ENCODE measurements at places on chromosomes 6 and 20.

- DNase-seq, result no peak
These were observed 1.7 kb downstream of the RAB44 start for GRCh38 chr6:36699348-36699747.

DNA sequence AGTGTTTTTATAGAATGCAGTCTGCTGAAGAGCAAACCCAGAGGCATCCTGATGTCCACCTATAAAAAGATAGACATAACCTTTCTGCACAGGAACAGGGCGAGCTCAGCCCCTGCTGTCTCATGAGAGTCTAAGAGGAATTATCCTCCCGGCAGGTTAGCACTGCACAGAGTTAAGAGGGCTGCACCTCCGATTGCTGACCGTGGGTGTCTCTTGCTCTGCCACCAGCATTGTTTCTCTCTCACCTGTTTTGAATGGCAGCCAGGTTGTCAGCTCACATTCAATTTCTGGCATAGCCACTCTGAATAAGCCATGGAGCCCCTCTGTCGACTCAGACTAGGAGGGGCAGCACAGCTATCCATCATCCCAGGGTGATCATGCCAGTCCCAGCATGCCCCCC is 211.2 kb downstream of the PHACTR1 start:
- DNase-seq, result no peak

- DNase-seq, result no peak
These were observed 754.6 kb downstream of the KIF16B start for GRCh38 chr20:15818651-15819071.

DNA sequence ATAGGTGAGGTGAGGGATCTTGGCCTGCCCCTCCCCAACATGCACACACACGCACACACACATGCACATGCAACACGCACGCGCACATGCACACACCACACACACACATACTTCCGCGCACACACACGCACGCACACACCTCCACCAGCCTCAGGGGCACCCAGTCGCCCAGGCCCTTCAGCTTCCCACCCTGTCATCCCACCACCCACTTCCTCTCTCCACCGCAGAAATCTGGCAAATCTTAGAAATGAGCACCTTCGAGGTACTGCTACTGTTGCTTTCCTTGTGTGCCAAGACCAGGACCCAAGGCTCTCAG is 1.2 kb downstream of the SPDEF start:
- DNase-seq, result no peak

- DNase-seq, result no peak
These were observed 1.3 kb upstream of the RBBP8NL start for GRCh38 chr20:62428396-62429295.

DNA sequence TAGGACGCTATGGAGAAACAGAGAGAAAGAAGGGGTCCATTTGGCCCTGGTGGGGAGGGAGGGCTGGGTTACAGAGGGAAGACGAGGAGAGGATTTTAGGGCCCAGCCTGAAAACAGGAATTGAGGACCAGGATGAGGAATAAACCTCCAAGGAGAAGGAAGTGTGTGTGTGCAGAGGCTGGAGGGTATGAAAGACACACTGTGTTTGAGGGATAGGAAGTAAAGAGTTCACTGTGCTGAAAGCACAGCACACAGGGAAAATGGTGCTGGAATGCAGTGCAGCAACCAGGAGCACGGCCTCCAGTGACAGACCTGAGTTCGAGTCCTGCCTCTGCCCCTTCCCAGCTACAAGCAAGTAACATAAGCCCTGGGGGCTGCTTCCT is 7.8 kb downstream of the MBOAT1 start:
- DNase-seq, result no peak

DNA sequence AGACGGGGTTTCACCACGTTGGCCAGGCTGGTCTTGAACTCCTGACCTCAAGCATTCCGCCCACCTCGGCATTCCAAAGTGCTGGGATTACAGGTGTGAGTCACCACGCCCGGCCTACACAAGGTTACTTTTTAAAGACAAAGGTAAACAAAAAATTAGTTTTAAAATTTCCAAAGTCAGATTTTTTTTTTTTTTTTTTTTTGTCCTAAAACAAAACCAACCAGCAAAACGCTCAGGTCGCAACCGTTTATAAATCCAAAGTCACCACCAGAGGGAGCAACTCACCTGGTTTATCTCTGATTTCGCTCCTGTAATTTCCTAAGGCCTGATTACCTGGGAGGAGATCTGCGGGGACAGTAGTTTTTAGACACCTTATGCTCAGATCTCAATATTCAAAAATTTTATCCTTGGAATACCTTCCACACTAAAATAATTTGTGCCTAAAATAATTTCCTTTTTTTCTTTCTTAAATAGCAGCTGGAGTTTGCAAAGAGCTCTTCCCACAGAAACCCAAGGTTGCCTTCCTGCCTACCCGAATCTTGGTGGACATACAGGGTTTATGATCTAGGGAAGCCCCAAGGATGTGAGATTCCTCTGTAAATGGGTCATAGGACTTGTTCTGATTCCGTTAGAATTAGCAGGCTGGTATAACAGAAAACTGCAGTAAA is 19.8 kb upstream of the TREM1 start:
- DNase-seq, result peak; percentile 18

DNA sequence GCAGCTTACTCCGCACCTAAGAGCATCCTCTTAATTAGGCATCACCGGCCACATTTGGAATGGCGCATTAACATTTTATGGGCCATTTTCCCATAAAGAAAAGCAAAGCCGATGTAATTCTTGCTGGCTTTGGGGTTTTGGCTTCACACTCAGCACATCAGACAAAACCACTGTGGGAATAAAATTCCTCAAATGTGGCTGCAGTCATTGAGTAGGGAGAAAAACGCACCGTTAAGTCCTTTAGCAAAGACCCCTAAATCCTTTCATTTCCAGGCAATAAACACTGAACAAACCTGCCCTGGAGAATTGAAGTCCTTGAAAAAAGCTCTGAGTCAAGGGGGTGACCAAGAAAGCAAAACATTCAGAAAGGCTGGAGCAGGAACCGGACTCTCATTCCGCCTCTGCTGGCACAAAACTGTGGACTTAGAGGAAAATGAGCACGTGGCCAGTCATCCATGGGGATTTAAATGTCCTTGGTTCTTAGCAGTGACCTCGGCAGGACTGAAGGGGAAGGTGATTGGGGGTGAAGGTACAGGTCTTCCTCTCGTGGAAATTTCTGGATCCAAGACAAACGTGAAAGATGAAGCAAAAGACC is 102.9 kb downstream of the CDH4 start:
- no peak for DNase-seq

DNA sequence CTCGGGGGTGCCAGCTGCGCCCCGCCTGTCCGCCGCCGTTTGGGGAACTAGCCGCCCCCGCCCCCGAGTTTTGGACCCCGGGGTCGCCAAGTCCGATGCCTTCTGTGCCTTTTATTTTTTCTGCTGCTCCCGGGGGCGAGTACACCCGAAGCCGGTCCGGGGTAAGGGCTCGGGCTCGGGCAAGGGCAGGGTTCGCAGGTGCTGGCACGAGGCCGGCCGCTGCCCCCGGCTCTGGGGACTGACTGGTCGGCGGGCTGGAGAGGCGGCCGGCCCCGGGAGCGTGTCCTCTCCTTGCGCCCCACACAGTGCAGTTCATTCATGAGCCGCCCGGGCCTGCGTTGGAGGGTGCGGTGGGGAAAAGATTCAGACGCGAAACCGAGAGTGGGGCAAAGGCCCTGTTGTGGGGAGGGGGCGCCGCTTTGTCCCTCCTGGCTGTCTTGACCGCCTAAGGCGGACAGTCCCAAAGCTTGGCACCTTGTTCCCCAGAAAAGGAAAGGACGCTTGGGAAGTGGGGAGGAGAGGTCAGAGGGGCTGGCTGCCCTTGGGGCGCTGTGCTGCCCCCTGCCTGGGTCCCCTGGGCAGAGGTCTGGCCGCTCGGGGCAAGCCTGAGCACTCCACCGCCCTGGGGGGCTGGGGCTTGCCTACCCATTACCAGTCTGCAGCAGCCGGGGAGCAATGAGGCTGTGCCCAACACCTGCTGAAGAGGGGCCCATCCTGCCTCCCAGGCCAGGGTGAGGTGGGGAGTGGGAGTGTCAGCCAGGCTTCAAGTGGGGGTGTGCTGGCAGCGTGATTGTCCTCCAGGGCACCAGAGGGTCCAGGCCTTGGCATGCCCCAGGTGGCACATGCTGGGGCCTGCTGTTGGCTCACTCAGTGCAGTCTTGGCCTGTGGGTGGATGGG is 915 bp downstream of the TMEM63B start:
- no peak for DNase-seq

DNA sequence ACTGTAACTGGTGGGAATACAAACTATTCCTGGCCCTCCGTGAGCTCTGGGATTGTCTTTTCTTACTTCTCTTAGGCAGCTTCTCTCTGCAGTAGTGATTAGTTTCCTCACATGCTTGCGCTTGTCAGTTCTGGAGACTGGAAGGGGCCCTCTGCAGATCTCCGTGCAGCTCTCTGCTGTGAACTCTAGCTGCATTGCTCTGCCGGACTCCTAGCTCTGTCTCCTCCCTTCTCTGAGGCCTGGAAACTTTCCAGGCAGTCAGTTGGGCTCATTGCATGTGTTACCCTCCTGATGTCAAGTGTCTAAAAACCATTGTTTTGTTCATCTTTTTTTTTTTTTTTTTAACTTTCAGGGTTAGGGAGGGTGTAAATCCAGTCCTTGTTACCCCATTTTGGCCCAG is 102.3 kb downstream of the CTNNBL1 start:
- DNase-seq, result no peak

- DNase-seq, result no peak
These were observed 137.9 kb upstream of the NEDD9 start for GRCh38 chr6:11370191-11371018.

DNA sequence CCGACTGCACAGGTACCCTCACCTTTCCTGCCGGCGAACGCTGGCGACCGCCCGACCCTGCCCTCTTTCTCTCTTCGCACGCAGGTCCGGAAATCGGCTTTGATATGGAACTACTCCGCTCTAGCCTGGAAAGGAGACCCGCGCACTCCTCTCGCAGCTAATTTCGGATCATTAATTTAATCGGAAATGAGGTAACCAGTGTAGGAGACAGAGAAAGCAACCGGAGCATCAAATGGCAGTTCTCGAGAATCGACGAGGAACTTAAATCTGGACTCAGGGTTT is 949 bp upstream of the ATXN1 start:
- DNase-seq, result no peak

DNA sequence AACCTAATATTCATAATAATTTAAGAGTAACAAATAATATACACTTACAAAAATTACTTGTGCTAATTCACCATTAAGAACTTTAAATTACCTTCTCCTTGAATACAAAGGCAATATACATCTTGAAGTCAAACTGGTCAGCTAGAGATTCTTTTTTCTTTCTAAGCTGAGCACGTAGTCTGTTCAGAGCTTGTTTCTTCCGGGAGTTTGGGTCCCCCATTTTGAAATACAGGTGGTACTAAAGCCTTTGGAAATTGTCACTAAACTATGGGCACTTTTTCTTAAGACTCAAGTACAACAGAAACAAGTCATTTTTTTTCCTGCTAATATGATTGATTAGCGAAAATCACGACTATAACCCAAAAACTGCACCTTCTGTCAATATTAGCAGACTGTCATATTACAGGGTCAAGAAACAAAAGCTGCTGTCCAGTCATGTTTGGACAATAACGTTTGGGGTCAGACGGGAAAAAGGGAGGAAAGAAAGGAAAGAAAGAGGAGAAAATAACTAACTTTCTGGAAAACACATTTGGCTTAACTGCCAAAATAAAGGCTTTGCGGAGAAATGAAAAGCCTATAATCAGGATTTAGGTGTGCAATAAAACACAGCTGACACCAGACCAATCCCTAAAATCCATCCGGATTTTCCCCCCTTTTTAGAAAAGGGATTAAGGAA is 367 bp downstream of the C6orf62 start:
- DNase-seq, result no peak

DNA sequence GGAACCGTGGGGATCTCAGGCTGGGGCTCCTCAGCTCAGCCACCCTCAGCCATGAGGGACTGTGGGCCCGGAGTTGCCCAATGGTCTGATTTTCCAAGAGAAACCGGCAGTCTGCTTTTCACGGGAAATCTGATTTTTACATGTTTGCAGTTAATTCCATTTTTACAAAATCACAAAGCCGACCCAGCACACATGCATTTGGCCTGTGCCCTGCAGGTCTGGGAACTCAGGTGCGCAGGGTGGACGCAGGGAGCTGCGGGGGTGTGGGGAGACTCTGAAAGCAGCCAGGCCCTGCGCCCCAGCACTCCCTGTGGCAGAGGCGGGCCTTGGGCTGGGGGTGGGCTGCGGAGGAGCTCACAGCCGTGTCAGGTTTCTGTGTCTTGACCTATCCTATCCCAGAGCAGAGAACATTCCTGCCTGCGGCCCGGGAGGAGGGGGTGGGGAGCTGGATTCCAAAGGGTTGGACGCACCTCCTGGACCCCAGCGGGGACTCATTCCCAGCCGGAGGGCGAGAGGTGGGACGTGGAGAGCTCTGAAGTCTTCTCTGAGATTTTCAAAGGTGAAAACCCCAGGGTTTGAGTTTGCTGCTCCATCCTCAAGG is 60.6 kb downstream of the ADNP start:
- no peak for DNase-seq

- DNase-seq, result no peak
These were observed 711 bp upstream of the SIRT5 start for GRCh38 chr6:13573669-13574110.

- DNase-seq, result peak; percentile 60
These were observed 88.0 kb downstream of the FAM217A start for GRCh38 chr6:3990692-3991491.

DNA sequence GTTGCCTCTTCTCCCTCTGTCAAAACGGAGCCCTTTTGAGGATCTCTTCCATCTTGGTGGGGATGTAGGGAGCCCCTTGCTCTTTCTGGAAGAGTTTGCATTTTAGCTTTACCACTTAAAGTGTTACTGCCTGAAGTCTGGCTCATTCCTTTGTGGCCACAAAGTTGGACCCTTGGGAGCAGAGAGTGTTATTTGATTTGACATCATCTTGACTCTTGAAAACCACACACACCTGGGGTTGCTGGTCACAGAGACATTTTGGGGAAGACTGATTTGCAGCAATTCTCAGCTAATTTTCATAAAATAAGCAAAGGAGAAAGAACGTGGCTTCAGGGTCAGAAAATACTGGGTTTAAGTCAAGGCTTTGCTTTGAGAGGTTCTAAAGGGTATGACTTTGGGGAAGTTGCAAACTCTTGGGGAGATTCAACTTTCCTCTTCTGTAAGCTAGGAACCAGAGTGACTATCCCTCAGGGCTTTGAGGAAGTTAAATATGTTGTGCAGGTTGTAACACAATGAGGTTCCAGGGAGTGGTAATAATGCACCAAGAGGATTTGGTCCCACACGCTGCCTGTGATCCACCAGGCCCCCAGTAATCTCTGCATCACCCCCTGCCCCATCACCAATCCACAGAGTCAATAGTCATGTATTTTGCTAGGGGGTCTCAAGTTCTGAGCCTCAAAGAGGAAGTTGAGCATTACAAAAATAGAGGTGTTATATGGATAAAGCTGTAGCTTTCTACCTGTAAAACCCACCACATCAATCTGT is 141.6 kb upstream of the SLC24A3 start:
- no peak for DNase-seq
